ENCODE measurements at places on chromosomes 11 and 22. TPM values are rescaled to one million over a fixed set of nuclear protein-coding genes. Genes with fewer than 3 reads are reported as not detected.

DNA sequence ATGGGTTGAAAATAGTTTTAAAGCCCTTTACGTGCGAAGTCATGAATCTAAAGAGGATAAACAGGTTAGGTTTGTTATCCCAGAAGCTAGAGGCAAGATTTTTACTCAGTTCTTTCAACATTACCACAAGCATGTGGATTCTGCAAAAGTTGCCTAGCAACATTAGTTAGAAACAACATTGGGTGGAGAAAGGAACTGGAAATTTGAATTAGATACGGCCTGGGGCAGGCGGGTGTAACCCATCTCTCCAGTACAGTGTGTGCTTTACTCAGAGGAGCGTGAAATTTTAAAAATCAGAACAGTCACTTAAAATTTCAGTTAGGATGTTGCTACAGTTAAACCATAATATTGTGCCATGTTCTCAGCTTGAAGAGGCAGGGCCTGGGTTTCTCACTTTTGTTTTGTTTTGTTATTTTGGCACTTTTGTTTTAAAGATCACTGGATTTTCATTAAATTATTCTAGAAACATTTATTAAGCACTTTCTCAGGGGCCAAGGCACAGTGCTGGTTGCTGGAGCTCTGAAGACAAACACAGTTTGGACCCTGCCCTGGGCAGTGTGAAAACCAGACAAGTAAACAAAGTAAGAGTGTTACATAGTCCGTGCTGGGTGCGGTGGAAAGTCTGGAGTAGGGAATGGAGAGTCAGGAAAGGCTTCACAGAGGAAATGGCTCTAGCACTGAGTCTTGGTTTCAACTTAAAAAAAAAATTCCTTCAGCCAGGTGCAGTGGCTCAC lies 4.4 kb upstream of the WEE1 start:
- peak; percentile 63 for DNase-seq

- DNase-seq, result no peak
Measured at GRCh38 chr11:10373340-10373739, 68.5 kb downstream of the ADM start.

Gene GGT1
- total RNA-seq, result 4.0 TPM

Gene ADAMTS15
- total RNA-seq, result not detected

Gene MRGPRX3
- total RNA-seq, result not detected

- no peak for DNase-seq
Measured at GRCh38 chr11:86660736-86661135, 11.7 kb downstream of the ME3 start.

Gene MGAT3
- total RNA-seq, result 34.1 TPM

Gene C11orf97
- total RNA-seq, result not detected

GRCh38 chr11:104609311-104610085 lies 288.8 kb downstream of the CASP12 start:
- peak; percentile 41 for DNase-seq

Gene VWA5A
- total RNA-seq, result 2.1 TPM

GRCh38 chr11:133163463-133164419 lies 368.6 kb downstream of the OPCML start:
- peak; percentile 30 for DNase-seq

Gene POTEH
- total RNA-seq, result 1.2 TPM
